ENCODE measurements at places on chromosomes 11 and 22.
A peak's percentile ranks its signal among the peaks of the same experiment; 100 is the strongest.

- peak; percentile 12 for DNase-seq
Measured at GRCh38 chr22:26667140-26667539, 9.8 kb downstream of the MIAT start.

DNA sequence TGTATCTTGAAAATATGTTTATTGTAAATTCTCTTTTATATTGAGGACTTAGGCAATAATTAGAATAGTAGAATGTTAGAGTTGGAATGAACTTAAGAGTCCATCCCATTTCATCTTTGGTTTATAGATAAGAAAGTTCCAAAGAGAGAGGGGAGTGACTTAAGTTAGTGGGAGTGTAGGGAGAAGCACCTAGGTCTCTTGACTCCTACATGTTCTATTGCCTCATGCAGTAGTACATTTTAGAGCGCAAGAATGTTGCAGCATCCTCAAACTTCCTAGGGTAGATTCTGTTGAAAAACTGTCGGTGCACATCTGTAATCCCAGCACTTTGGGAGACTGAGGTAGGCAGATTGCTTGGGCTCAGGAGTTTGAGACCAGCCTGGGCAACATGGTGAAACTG lies 8.7 kb downstream of the RRM1 start:
- DNase-seq: no peak

DNA sequence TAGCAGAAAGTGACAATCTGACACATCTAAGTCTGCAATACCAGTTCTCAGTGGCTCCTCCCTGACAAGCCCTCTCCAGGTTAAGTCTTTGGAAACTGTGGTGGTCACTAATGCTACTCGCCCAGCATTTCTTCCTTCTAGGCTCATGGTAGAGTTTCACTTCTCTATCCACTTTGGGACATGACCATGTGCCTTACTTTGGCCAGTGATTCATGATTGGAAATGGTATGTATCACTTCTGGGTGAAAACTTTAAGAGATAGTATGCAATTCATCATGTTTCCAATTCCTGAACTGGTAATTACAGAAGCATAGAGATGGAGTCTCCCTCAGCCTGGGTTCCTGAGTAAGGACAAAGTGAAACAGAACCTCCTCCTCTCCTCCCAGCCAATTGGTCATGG lies 151.5 kb upstream of the LMO1 start:
- no peak for DNase-seq

DNA sequence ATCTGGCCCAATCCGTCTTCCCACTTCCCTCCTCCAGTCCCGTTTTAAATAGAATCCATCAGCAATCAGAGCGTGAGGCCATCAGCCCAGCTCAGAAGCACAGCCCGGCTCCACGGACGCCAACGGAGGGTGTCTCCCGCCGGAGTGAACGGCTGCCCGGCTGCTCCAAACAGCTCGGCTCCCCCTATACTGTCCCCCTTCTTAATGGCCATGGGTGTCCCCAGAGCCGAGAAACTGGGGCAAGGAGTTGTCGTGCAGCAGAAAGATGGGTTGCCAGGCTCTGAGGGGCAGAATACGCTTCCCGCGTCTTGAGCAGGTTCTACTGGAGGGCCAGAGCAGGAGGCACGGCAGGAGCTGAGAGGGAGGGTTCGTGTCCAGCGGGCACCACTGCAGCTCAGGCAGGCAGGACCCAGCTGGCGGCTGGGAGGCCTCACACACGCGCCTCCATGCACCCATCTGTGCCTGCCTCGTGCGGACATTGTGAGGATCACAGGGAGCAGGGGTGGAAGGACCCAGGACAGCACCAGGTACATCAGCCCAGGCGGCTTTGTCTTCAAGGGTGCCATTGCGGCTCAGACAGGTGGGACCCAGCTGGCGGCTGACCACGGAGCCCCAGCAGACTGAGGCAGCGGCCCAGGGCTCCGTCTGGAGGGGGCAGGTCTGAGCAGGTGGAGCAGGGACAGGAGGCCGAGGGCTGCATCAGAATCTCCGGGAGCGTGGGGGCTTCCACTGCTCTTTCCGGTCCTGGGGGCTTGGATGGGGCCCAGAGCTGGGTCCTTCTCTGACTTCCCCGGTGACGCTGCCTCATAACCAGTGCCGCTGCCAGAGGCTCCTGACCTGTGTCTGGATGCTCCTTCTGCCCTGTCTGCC lies 882.7 kb downstream of the BRD1 start:
- no peak for DNase-seq

GRCh38 chr11:37506531-37506930 lies 908.5 kb upstream of the RAG2 start:
- no peak for DNase-seq

- peak; percentile 7 for DNase-seq
Measured at GRCh38 chr22:26172389-26172990, 3.2 kb downstream of the SEZ6L start.

DNA sequence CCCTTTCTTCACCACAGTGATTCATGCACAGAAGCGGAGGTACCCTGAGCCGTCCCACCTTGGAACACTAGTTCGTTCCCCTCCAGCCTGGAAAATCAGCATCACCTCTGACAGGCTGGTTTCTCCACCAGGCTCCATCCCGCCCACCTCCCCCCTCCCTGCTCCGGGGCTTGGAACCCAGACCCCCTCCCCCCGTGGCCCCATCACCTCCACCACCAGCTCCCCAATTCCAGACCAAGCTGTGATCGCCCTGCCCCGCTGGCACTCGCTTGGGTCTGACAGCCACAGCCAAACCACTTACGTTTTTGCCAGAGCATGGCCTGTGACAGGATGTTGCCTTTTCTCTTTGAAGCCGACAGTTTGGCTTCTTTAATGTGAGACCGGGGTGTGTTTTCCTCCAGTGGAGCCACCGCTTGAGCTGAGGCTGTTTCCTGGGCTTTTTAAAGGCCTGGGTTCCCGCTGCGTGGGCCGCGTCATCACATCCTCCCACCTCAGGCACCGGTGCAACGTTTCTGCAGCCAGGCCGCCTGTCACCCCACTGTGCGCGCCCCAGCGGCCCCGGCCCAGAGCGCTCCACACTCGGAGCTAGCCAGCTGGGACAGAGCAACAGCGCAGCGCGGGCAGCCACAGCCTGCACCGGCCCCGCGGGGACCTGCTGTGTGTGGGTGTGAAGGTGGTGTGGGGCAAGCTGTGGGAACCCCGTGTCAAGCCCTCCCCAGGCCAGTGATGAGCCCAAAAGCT lies at the start of gene POU2AF1:
POU2AF1 (minus strand) TSS at position 415 of the 741 bp plus-strand sequence; CDS start at position 317, 98 bp downstream.
- no peak for DNase-seq

DNA sequence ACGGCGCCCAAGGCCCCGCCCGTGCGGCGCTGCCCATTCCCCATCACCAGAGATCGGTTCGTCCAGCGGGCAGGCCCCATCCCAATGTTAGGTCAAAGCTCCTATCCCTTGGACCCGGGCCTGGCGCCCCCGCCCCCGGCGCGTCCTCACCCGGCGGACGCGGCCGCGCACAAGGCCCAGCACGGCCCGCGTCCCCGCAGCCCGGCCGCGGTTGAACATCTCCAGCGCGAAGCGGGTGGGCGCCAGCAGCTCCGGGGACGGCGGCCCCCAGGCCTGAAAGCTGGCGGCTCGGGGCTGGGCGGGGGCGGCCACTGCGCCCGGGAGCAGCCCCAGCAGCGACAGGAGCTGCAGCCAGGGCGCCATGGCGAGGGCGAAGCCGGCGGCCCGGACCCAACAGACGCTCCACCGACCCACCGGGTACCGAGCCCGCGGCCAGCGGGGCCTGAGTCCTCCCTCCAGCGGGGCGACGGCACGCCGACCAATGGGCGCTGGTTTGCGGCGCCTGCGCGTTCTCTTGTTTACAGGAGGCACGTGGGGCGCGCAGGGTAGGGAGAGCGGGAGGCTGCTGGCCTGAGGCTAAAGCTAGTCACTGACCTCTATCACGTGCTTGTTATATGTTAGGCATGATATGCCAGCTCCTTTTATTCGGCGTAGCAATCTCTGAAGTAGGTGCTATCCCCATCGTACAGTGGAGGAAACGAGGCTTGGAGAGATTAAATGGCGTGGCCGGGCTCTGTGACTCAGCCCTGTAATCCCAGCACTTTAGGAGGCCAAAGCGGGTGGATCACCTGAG lies at the start of gene CTSF:
CTSF (minus strand) TSS at position 483 of the 793 bp plus-strand sequence; CDS start at position 363, 120 bp downstream.
- peak; percentile 8 for DNase-seq

DNA sequence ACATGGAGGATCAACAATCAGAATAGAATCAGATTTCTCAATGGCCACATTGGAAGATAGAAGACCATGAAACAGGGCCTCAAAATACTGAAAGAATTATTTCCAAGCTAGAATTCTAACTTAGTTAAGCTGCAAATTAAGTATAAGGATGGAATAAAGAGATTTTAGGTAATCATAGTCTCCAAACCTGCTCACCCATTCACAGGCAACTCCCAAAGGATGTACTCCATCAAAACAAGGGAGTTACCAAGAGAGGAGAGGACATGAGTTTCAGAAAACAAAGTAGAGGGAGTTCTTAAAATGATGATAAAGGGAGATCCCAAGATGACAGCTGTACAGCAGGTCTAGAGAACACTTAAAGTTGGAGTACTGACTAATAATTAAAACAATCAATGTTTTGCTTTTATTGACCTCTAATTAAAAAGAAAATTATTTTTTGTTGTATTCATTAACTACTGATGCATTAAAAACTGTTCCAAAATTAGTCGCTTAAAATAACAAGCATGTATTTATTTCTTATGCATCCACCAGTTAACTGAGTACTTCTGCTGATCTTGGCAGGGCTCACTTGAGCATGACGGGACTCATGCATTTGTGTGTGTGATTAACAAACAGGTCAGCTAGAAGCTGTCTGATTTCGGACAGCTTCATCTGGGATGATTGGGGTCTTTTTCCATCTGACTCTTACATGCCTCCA lies 95.6 kb downstream of the CD44 start:
- no peak for DNase-seq

- no peak for DNase-seq
Measured at GRCh38 chr11:125372088-125372487, 124.0 kb downstream of the FEZ1 start.

- no peak for DNase-seq
Measured at GRCh38 chr11:8241373-8242117, 22.1 kb downstream of the LMO1 start.

DNA sequence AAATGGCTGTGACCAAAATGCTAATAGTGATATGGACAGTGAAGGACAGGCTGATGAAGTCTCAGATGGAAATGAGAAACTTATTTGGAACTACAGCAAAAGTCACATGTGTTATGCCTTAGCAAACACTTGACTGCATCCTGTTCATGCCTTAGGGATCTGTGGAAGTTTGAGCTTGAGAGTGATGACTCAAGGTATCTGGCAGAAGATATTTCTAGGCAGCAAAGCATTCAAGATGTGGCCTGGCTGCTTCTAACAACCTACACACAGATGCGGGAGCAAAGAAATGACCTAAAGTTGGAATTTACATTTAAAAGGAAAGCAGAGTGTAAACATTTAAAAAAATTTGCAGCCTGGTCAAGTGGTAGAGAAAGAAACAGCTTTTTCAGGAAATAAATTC lies 28.1 kb upstream of the CD81 start:
- no peak for DNase-seq

DNA sequence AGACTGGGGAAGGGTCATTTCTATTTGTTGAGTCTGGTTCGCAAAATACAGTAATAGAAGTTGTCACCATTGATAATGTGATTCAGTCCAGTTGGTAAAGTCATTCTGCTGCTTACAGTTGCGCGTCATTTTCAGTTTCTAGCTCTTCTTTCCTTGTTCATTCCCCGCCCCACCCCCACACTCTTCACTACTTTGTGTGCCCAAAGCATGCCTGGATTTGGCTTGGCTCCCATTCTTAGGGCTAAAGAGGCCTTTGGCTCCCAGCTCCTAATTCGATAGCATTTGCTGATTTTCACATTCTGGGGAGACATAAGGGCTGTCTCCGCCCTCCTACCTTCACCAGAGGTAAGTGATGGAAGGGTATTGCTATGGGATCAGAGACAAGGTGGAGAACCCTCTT lies 43.0 kb downstream of the CECR2 start:
- no peak for DNase-seq

GRCh38 chr11:23404225-23405160 lies 544.2 kb upstream of the CCDC179 start:
- DNase-seq: no peak

Measured in NCI-H1694 (cell line).